NCI-H1092 (cell line): ENCODE measurements at places on chromosomes 7 and 10.

GRCh38 chr10:70309661-70310060, 25.9 kb upstream of the NPFFR1 start:
- no peak for DNase-seq

GRCh38 chr7:92830532-92831110, 5.8 kb downstream of the CDK6 start:
- DNase-seq = no peak

DNA sequence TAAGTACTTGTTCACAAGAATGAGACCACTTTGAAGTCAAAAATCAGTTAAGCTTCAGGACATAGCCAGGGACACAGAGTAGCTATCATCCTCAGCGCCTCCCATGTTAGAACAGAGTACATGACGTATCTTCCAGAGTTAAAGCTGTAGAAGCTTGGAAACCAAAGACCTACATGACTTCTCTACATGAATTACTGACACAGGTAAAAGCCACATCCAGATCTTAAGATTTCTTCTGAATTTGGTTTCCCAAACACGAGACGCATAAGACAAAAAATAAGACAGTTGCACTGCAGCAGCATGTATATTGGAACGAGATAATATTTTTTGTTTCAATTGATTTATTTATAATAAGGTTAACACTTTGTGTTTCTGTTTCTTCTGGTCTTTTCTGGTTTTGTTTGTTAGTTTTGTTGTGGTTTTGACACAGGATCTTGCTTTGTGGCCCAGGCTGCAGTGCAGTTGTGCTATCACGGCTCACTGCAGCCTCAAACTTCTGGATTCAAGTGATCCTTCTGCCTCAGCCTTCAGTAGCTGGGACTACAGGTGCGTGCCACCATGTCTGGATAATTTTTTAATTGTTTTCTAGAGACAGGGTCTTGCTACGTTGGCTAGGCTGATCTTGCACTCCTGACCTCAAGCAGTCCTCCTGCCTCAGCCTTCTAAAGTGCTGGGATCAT, 10.2 kb upstream of the EPC1 start:
- no peak for DNase-seq

- DNase-seq = no peak
Observed at GRCh38 chr10:103652599-103653281, 159.2 kb downstream of the NEURL1 start.

GRCh38 chr7:53325061-53325460, 289.6 kb downstream of the POM121L12 start:
- no peak for DNase-seq

DNA sequence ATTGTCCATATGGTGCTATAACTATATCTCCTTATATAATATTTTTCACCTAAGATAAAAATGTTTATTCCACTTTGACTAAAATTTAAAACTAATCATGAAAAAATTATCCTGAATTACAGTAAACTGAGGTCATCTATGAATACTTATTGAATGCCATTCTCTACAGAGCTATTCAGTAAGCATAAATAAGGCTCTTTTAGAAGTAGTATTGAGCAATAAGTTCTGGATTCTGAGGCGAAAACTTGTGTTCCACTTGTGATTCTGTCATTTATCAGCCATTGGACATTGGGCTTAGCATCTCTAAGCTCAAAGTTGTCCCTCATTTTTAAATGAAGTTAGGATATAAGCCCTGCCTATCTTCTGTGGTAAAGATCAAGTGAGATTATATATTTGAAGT, 130.8 kb downstream of the WNT2 start:
- no peak for DNase-seq

DNA sequence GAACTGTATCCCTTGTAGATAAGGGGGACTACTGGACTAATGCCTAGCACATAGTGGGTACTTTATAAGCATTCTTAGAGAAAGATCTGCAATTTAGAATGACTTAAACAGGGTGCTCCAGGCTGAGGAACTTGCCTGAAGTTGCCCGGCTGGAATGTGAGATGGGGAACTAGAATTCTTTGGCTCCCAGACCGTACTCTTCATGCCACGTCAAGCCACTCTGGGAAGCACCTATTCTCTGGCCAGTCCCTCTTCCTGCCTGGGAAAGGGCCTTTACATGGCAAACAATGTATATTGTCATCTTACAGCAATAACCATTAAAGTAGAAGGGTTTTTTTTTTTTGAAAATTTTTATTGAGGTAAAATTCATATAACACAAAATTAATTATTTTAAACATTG, 34.5 kb downstream of the ATXN7L1 start:
- DNase-seq = no peak
